WTC11 (cell line): ENCODE measurements at places on chromosomes 3 and 15. TPM values are rescaled to one million over a fixed set of nuclear protein-coding genes. Genes with fewer than 3 reads are reported as not detected.

The MASP1 gene
- total RNA-seq: 2.2 to 3.5 TPM (median 3.1 TPM) in 3 replicates

DNA sequence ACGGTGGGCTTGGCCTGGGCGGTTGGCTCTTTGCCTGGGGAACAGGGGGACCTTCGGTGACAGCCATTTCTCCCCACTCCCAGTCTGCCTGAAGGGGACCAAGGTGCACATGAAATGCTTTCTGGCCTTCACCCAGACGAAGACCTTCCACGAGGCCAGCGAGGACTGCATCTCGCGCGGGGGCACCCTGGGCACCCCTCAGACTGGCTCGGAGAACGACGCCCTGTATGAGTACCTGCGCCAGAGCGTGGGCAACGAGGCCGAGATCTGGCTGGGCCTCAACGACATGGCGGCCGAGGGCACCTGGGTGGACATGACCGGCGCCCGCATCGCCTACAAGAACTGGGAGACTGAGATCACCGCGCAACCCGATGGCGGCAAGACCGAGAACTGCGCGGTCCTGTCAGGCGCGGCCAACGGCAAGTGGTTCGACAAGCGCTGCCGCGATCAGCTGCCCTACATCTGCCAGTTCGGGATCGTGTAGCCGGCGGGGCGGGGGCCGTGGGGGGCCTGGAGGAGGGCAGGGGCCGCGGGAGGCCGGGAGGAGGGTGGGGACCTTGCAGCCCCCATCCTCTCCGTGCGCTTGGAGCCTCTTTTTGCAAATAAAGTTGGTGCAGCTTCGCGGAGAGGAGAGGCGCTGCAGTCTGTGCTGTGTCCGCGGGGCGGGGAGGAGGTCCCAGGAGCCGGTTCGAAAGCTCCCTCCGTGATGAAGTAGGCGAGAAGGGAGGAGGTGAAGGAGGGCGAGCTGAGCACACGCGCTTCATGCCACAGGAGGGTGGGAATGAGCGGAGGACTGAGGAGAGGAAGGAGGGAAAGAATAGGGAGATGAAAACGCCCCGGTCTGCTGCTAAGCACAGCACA, 9.6 kb downstream of the CLEC3B start:
- no peak overlapping the region for H3K27ac ChIP-seq
- DNase-seq: peak; percentile 46
- peaks cover 27% of the 10 kb centered on the region for H3K4me1 ChIP-seq

DNA sequence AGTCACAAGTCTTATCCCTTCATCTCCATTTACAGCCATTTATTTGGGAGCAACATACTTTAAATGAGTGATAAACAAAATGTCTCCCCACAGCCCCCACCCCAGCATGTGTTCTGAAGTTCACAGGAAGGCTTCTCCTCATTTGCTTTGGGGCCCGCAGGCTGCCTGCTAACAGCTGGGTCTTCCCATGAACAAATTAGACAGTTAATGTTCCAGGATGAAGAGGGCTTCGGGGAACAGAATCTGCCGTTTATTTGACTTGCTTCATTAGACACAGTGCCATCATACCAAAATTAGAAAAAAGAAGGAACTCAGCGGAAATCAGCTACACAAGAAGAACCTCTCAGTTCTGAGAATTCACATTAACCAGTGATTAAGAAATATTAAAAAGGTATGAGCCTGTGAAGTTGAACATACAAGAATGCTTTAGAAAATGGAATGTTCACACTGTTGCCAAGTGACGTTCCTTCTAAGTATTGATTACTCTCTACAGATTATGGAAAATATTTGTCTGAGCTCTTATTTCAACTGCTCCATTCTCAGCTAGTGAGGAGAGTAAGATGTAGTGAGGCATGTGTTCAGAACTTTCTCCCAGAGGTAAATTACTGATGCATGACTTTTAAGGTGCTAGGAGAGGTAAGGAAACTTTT, 107.5 kb upstream of the THBS1 start:
- 0 out of 2 replicates have a peak, but pooled peaks cover 2% of the 10 kb centered on the region for H3K36me3 ChIP-seq
- no peaks in the 10 kb centered on the region for H3K27me3 ChIP-seq
- no peak for DNase-seq
- H3K4me3 ChIP-seq: no peak overlapping the region

The SUMF1 gene
- total RNA-seq: 10.2 to 11.0 TPM (median 10.4 TPM) in 3 replicates

GRCh38 chr3:128395500-128396162, 71.1 kb downstream of the DNAJB8 start:
- H3K4me1 ChIP-seq: peaks cover 8% of the 10 kb centered on the region; the same call in 1 of the 2 replicates
- 0 out of 2 replicates have a peak overlapping the region, but pooled peaks have one; percentile 48 for H3K27ac ChIP-seq
- H3K4me3 ChIP-seq: no peak overlapping the region
- H3K27me3 ChIP-seq: no peaks in the 10 kb centered on the region
- no peaks in the 10 kb centered on the region for H3K36me3 ChIP-seq

The KBTBD13 gene
- total RNA-seq: 0.05 TPM in 1 of 3 replicates, not detected in the others

- peaks cover 17% of the 10 kb centered on the region for H3K4me1 ChIP-seq
- no peaks in the 10 kb centered on the region for H3K27me3 ChIP-seq
- peak overlapping the region; percentile 100 for H3K4me3 ChIP-seq
These were observed 421 bp downstream of the KLHL18 start for GRCh38 chr3:47283193-47283537.

DNA sequence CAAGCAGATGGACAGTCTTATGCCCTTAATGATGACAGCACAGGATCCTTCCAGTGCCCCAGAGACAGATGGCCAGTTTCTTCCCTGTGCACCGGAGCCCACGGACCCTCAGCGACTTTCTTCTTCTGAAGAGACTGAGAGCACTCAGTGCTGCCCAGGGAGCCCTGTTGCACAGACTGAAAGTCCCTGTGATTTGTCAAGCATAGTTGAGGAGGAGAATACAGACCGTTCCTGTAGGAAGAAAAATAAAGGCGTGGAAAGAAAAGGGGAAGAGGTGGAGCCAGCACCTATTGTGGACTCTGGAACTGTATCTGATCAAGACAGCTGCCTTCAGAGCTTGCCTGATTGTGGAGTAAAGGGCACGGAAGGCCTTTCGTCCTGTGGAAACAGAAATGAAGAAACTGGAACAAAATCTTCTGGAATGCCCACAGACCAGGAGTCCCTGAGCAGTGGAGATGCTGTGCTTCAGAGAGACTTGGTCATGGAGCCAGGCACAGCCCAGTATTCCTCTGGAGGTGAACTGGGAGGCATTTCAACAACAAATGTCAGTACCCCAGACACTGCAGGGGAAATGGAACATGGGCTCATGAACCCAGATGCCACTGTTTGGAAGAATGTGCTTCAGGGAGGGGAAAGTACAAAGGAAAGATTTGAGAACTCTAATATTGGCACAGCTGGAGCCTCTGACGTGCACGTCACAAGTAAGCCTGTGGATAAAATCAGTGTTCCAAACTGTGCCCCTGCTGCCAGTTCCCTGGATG, 198.7 kb downstream of the AKAP13 start:
- no peaks in the 10 kb centered on the region for H3K27me3 ChIP-seq
- H3K4me1 ChIP-seq: peaks cover 17% of the 10 kb centered on the region
- peaks cover 22% of the 10 kb centered on the region; the same call in 1 of the 2 replicates for H3K36me3 ChIP-seq
- no peak for DNase-seq
- no peak overlapping the region for H3K4me3 ChIP-seq

DNA sequence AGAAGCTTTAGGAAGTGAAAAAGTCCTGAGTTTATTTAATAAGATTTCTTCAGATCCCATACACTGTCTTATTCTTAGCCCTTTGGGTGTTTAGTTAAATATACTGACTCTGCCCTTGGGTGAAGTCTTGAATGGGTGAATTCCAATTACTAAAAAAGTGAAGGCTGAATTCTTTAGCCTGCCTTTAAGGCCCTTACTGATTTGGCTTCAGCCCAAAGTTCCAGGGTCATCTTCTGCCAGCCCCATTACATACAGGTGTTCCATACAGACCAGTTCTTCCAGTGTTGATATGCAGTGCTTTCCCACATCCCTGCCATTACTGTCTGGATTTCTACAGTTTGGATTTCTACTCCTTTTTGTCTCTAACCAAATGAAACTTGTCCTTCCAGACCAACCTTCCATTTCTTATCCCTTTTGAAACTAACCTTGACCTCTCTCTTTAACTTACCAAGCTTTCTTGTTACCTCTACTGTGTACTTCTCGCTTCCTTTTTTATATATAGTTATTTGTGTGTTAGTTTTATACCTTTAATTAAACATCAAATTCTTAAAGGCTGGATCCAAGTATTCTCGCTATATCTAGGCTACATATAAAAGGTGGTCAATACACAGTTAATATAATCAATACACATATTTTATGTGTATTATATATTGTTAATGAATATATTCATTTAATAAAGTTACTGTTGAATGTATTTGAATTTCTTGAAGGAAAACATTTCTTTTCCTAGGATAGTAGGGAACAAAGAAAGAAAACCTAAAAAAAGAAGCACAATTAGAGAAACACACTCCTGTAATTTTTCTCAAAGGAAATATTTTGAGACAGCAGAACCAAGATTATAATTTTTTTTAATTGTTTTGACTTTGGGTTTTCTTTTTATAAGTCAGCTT, 15.0 kb downstream of the MBNL1 start:
- H3K4me1 ChIP-seq: peaks cover 36% of the 10 kb centered on the region
- no peak for DNase-seq
- no peaks in the 10 kb centered on the region for H3K27me3 ChIP-seq
- no peak overlapping the region for H3K4me3 ChIP-seq

The OSBPL10 gene
- total RNA-seq: 81.6 to 87.7 TPM (median 84.1 TPM) in 3 replicates

The VEPH1 gene
- 9.2 to 10.8 TPM (median 10.1 TPM) in 3 replicates for total RNA-seq

The ATP10A gene
- total RNA-seq: 2.1 to 2.4 TPM (median 2.1 TPM) in 3 replicates

The RMDN3 gene
- 21.7 to 25.9 TPM (median 22.8 TPM) in 3 replicates for total RNA-seq
